ENCODE measurements at places on chromosomes 7 and 10. TPM values are rescaled to one million over a fixed set of nuclear protein-coding genes. Genes with fewer than 3 reads are reported as not detected.

JAZF1 gene
- total RNA-seq, result 5.6 TPM

HSPA12A gene
- 5.9 TPM for total RNA-seq

BTBD16 gene
- 0.40 TPM for total RNA-seq

C7orf57 gene
- not detected for total RNA-seq

CAMK2B gene
- 1.3 TPM for total RNA-seq

ANKRD61 gene
- 0.26 TPM for total RNA-seq

Measured in aortic smooth muscle cell (primary cell).